Epithelial cell of proximal tubule (primary cell): ENCODE measurements at places on chromosomes 4 and X. TPM values are rescaled to one million over a fixed set of nuclear protein-coding genes. Genes with fewer than 3 reads are reported as not detected.

- no peak for DNase-seq
Observed at GRCh38 chr4:148211533-148211932, 230.7 kb downstream of the NR3C2 start.

DNA sequence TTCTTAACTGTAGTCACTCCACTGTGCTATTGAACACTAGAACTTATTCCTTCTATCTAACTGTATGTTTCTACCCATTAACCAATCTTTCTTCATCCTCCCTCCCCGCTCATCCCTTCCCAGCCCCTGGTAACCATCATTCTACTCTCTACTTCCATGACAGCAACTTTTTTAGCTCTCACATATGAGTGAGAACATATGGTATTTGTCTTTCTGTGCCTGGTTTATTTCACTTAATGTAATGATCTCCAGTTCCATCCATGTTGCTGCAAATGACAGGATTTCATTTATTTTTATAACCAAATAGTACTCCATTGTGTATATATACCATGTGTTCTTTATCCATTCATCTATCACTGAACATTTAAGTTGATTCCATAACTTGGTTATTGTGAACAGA is 186.5 kb downstream of the GABRB1 start:
- no peak for DNase-seq

DNA sequence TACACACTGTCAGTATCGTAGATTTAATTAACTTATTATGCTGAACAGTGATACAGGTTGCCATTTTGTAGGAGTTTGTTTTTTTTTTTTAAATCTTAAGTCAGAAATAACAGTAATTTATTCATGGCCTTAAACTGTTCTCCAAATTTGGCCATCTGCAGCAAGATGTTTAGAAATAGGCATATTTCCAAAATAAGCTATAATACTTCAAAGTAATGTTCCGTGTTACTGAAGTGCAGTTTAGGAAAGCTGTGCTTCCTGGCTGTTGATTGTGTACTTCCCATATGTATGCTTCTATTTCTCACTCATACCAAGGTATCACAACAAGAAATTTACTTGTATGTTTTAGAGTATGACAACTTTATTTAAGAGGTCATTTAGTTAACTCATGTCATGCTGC is 28.9 kb downstream of the CPEB2 start:
- no peak for DNase-seq

GRCh38 chr4:173325007-173325736 is 9.0 kb downstream of the HMGB2 start:
- no peak for DNase-seq

DNA sequence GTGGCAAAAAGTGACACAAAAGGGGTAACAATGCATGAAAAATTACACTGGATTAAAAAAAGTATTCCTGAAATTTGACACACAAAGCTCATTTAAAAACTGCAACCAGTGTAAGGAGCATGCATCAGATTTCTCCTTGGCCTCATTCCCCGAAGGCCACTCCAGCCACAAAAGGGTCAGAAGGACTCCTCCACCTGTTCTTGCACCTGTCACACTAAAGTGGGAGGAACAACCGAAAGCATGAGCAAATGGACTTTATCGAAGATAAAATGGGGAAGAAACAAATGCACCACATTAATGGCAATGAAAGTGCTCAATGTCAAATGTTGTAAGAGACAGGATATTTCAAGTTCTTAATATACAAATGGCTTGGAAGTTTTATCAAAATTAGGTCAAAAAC is 88.2 kb downstream of the ADGRA3 start:
- DNase-seq, result no peak

DNA sequence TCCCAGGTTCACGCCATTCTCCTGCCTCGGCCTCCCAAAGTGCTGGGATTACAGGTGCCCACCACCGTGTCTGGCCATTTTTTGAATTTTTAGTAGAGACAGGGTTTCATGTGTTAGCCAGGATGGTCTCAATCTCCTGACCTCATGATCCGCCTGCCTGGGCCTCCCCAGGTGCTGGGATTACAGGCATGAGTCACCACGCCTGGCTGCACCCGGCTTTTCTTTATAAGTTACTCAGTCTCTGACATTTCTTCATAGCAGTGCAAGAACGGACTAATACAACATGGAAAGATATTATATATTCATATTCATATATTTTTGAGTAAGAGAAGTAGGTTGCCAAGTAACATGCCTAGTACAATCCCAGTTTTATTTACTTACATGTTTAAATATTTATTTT is 22.9 kb downstream of the SHROOM3 start:
- no peak for DNase-seq

DNA sequence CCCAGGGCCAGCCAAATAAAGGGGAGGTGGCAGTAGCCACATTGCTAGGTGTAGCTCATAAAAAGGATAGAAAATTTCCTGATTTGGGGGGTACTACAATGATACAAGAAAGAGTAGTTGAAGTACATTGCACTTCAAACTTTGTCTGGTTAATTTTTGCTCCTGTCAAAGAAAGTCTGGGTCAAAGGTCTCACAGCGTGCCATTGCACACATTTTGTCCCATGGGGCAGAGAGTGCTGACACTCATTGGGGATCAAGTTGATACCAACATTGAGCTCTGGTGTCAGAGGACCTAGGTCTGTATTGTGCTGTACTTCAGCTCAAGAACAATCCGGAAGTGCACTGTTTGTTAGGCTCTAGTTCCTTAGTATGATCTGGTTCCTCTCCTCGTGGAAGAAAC is 229.2 kb upstream of the AGTR2 start:
- DNase-seq, result no peak

- DNase-seq, result no peak
Observed at GRCh38 chrX:49209434-49210251, 9.7 kb upstream of the SYP start.

- DNase-seq, result no peak
Observed at GRCh38 chr4:55610381-55610780, 18.3 kb upstream of the PDCL2 start.

Gene VSIG4
- not detected in 2 replicates for total RNA-seq

Gene CFAP99
- total RNA-seq, result not detected in 2 replicates

Gene ENPEP
- total RNA-seq, result 0.36 and 6.0 TPM in 2 replicates

Gene REELD1
- not detected in 2 replicates for total RNA-seq
